ENCODE measurements at places on chromosomes 13 and 19.

DNA sequence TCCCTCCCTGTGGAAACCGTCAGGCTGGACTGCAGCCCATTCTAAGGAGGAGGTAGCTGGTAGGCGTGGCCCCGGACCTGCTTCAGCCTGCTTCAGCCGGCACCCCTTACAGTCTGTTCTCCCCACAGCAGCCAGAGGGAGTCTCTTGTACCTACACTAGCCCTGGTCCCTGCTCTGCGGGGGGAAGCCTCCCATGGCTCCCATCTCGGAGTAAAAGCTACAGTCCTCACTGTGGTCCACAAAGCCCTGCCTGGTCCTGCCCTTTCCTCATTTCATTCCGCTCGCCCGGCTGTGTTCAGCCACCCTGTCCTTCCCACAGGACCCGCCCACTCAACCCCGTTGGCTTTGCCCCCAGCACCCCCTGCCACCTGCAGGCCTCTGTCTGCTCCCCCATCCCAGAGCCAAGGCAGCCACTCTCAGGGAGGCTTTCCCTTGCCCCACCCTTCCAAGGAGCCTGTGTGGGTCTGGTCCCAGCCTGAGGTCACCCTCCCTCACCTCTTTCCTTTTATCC, 1.3 kb downstream of the PGLYRP1 start:
- DNase-seq = no peak

DNA sequence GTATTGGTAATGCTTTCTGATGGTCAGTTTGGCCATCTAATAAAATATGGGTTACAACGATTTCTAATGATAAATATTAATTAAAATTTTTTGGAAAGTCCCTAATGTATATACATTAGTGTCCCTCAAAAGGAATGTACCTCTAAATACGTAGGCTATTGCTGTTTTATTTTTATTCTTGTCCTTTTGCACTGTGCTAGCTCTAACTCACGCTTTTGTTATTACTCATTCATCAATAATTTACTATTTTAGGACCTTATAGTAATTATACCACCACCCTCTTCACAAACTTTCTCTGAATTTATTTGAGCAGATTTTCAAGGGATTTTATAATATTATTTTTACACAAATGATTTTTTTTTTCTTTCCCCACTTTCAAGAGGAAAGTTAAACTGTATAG, 795.9 kb upstream of the PCDH9 start:
- DNase-seq = no peak

DNA sequence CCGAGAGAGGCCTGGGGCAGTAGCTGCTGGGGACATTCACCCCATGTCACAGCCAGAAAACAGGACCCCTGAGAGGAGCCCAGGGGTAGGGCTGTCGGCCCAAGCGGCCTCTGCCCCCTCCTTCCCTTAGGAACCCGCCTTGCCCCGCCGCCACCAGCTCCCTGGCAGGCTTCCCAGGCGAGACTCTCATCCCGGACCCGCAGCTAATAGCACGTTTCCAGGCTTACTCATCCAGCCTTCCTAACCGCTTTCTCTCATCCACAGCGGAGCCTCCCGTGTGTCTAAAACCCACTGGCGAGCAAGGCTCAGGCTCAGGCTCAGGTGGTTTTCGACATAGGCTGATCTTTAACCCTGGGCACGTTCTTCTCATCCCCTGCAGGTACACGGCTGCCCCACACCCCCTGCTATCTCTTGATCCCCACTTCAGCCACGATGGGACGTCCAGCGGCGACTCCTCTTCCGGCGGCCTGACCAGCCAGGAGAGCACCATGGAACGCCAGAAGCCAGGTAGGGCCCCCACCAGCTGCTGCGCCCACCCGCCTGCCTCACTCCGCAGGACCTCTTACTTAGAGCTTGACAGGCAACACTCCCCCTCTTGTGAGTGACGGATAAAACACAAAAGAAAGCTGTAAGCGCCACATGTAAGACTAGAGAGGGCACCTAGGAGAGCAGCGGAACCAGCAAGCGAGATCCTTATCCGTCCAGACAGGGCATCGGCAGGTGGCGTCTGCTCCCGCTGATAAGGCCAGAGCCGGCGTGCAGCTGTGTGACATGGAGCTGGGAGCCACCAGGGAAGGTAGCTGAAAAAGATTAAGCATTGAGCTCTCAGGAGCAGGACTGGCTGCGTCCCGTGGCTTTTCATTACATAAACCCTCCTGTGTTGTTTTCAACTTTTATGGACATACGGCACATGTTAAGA, 71.3 kb downstream of the DPF1 start:
- no peak for DNase-seq

- DNase-seq = no peak
Observed at GRCh38 chr19:54480051-54480450, 7.0 kb upstream of the CDC42EP5 start.

GRCh38 chr13:51501096-51501495, 48.3 kb upstream of the INTS6 start:
- DNase-seq = no peak

DNA sequence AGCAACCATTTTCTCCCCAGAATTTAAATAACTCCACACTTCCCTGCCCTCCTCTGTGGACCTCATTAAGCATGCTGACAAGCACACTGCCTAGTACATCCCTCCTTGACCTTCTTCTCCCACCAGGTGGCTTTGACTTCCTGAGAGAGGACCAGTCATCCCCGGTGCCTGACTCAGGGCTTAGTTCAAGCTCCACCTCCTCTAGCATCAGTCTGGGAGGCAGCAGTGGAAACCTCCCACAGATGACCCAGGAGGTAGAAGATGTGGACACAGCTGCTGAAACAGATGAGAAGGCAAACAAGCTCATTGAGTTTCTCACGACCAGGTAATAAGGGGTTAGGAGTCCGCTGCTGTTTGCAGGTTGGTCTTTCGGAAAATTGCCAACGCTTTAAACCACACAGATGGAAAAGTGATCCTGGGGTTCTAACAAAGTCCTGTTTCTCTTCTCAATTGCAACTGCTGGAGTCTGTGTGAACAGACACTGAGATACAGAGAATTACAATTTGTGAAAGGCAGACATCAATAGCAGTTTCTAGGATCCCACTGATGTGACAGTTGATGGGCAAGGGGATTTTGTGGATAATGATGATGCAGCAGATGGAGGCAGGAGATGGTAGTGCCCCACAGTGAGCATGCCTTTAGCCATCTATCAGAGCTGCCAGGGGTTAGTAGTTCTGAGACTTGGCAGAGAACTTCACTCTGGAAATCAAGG, 86.7 kb downstream of the ZAR1L start:
- no peak for DNase-seq

DNA sequence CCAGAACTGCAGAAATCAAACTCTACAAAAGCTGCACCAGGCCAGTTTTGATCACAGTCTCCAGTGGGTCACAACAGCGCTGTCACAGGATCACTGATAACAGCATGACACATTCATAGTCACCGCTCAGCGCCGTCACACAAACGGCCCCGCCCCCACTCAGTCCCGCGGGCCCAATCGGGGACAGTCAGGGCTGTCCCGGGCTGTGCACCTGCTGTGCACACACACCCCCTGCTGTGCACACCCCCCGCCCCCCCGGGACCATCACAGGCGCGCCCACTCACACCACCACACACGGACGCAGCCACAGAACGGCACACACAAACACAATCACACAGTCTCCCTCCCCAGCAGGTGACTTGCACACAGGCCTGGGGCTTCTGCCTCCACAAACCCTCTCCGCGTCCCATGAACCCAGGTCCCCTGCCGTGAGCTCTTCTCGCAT, 435 bp upstream of the ZNF382 start:
- no peak for DNase-seq

Data from NCI-H187 treated with DMSO at 0.1 percent for 48 hours (cell line).